Left renal pelvis (tissue), 4 donors: ENCODE measurements at places on chromosomes 5 and 9.
A peak's percentile ranks its signal among the peaks of the same experiment; 100 is the strongest.

DNA sequence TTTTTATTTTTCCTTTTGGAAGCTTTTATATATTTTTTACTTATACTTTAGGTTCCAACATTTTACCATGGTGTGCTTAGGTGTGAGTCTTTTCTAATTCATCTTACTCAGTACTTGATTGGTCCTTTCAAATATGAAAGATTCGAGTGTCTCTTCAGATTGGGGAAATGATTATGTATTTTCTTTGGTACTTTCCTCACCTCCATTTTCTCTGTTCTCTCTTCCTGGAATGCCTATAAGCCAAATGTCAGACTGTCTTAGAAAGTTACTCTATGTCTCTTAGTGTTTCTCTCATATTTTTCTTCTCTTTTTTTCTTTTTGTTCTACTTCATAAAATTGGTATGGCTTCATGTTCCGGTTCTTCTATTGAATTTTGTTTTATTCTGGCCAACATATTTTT, 119.6 kb upstream of the SV2C start:
- no peak for DNase-seq

DNA sequence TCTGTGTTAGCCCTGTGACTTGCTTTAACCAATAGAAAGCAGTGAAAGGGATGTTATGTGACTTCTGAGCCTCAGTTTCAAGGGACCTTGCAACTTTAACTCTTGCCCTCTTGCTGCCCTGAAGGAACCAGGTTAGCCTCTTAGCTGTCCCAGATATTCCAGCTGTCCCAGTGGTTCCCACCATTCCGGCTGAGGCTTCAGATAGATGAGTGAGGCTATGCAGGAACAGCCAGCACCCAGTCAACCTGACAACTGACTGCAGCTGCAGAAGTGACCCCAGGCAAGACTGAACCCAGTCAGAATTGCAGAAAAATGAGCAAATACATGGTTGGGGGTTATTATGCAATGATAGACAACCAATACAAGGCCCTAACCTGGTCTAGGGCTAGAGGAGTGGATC, 10.4 kb upstream of the CDC23 start:
- no peak for DNase-seq

DNA sequence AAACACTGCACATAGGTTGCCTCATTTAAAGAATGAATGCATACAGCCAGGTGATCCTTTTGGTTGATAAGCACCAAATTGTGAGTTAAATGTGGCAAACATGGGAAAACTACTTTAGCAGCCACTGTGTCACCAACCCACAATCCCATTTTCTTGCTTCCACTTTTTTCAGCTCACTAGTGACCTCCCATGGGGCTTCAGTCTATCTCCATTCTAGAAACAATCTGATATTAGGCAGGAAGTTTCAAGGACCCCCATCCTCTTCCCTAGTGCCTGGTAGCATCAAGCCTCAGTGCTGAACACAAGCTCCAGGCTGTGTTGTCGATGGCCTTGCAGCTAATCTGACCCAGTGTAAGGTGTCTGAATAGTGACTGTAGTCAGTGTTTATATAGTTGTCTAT, 66.2 kb downstream of the PLPPR1 start:
- no peak for DNase-seq

GRCh38 chr5:174347183-174347582, 301.7 kb downstream of the NSG2 start:
- no peak for DNase-seq

- DNase-seq: no peak
These were observed 111.8 kb upstream of the IER5L start for GRCh38 chr9:129289883-129290282.

- no peak for DNase-seq
These were observed 611.5 kb downstream of the ZNF608 start for GRCh38 chr5:124134941-124135340.

DNA sequence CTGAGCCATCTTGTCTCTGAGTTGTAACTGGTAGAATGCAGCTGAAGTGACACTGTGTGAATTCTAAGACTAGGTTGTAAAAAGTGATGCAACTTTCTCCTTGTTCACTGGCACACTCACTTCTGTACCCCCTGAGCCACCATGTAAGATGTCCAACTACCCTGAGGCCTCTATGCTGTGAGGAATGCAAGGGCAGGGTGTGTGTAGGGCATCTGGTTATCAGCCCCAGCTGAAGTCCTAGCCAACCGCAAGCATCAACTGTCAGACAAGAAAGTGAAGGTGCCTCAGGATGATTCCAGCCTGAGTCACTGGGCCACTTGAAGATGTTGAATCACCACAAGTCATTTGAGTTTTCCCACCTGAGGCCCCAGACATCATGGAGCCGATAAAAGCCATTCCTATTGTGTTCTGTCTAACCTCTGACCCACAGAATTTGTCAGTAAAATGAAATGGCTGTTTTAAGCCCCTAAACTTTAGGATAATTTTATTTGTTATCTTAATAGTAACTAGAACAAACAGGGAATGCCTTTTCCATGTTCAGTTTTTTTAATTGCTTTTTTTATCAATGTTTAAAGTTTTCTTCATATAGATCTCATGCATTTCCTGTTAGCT, 18.7 kb upstream of the RHOBTB3 start:
- no peak for DNase-seq

GRCh38 chr9:38158628-38159027, 89.6 kb upstream of the SHB start:
- no peak for DNase-seq

DNA sequence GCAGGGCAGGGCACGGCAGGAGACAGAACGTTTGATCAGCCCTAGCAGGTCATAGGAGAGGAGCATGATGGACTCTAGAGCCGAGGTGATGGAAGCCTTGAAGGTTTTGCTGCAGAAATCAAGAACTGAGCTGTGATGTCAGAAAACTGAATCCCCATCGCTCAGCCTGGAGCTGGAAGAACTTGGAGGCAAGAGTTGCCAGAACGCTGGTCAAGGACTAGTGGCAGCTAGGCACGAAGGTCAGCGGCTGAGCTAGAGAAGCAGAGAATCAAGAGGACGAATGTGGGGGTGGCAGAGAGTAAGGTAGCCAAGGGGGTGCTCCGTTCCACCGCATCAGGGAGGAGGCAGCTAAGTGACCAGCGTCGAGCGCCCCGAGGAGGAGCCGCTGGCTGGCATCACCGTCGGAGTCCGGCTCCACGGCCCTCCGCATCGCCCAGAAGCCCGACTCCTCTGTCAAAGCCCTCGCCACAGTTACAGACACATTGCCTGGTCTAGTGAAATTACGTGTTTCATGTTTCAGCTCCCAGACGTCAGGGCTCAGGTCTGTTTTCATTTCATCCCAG, 1.2 kb upstream of the GALNT10 start:
- no peak for DNase-seq

GRCh38 chr5:103472265-103472664, 90.3 kb downstream of the NUDT12 start:
- DNase-seq: no peak

GRCh38 chr5:133827011-133827410, 141.4 kb downstream of the C5orf15 start:
- DNase-seq: no peak

- no peak for DNase-seq
These were observed 23.4 kb downstream of the C9orf50 start for GRCh38 chr9:129597355-129598088.

GRCh38 chr5:56409331-56410190, 176.4 kb upstream of the ANKRD55 start:
- no peak for DNase-seq

GRCh38 chr9:83466351-83466750, 71.8 kb downstream of the FRMD3 start:
- DNase-seq: no peak

- no peak for DNase-seq
These were observed 19.2 kb upstream of the PLIN2 start for GRCh38 chr9:19146441-19147024.

DNA sequence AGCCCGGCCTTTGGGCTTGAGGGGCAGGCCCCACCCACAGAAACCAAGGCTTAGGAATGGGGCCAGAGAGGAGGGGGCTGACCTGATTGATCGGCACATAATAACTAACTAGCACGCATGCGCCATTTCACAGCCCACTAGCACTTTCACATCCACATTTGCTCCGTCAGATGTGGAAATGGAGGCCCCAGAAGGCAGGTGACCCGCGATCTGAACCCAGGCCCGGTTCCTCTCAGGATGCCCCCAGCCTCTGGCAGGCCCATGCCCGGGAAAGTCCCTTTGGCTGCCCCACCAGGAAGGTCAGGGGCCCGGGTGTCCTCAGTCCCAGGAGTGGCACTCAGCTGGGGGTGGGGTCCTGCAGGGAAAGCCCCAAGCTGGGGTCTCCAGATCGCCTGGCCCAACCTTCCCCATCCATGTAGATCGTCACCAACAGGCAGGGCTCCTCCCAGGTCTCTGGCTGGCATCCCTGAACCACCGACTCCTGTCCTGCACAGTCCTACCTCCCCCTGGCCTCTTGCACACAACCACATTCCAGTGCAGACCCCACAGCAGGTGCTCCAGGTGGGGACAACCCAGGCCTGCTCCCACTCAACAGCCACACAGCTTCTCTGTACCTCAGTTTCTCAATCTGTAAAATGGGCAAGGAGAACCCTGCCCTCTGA, 46.7 kb downstream of the VAV2 start:
- no peak for DNase-seq

DNA sequence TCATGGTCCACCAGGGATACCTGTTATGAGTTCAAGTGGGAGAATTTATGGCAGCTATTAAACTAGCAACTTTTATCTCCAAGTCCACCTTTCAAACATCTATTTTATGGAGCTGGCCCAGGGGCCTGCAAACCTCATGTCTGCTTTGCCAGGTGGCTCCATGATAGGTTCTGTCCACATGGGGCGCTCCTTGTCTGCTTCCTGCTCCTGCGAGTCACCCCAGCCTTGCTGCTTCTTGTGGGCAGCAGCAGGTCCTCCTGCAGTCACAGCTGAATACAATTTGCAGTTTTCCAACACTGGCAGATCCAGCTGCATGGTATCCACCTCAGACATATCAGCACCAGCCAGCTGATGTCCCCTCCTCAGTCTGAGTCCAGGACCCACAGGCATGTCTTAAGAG, 39.6 kb upstream of the FRRS1L start:
- no peak for DNase-seq

DNA sequence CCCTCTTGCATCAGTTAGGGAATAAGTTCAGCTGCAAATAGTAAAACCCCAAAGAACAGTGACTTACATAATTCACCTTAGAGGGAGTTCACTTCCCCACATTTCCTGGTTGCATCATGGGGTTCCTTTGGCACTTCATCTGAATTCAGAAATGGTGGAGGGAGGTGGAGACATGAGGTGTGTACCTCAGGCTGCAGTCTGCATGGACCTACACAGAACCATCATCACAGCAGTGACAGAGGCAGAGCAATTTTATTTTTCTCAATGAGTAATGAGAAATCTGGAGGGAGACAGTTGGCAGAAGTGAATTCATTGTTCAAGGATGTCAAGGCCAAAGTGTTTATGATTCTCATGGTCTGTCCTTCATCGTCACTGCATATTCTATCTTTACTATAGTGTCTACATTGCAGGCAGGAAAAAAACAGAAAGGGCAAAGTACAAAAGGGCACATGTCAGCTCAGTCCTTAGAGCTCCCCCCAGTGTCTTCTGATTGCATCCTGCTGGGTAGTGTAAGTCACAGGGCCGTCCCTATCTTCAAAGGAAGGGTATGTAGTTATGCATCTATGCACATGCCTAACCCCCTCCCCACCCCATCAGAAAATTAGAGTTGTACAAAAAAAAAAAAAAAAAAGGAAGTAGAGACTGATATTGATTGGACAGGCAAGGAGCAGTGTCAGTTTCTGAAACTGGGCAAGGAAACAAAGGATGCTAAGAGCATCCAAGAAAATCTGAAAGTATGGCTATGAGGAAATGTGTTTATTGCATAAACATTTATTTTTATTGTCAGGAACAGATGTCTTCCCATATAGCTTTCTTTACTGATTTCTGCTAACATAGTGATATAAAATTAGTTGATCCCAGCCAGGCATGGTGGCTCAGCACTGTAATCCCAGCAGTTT, 132.7 kb upstream of the APC start:
- no peak for DNase-seq

DNA sequence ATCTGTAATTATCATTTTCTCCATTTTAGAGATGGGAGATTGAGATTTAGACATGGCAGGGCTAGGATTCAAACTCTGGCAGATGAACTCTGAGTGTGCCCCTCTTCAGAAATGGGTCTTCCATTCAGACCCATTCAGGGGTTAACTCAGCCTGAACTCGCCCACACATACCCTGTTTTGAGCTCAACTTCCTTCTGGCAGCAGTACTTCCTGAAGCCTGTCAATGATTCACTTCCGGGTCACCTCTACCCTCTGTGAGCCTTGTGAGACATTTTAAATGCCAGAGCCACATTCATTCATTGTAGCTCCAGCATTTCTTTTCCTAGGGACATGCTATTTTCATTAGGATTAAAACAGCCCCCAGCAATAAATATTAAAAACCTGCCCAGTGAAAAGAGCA, 209.3 kb upstream of the SLC24A2 start:
- no peak for DNase-seq

GRCh38 chr5:81302596-81302995, 1.2 kb downstream of the ZCCHC9 start:
- DNase-seq: no peak

- DNase-seq: no peak
These were observed 13.2 kb downstream of the PTGS1 start for GRCh38 chr9:122383992-122384461.

DNA sequence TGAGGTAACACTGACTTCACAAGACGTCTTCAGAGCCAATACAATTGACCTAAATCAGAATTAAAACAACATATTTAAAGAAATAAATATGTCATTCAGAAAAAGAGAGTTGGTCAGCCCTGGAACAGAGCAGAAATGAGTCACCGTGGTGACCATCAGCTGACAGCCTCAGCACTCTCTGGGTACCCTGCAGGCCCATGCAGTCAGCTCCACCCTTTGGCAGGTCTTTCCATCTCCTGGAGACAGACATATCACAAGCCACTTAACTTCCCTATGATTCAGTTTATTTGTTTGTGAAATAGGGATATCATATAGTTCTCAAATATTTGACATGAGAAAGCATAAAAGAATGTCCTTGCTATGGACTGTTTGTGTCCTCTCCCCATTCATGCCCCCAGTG, 151.6 kb upstream of the MEF2C start:
- no peak for DNase-seq

- no peak for DNase-seq
These were observed 85.7 kb upstream of the FBXW11 start for GRCh38 chr5:172091956-172092732.

- no peak for DNase-seq
These were observed 222.7 kb downstream of the NR3C1 start for GRCh38 chr5:143180751-143181150.

GRCh38 chr9:36306471-36307306, 48.4 kb upstream of the GNE start:
- DNase-seq: no peak

- no peak for DNase-seq
These were observed 16.9 kb downstream of the SEMA6A start for GRCh38 chr5:116557669-116558271.

GRCh38 chr9:110623462-110624025, 44.0 kb upstream of the SVEP1 start:
- DNase-seq: peak; percentile 45

GRCh38 chr9:120892748-120893610, 16.0 kb upstream of the PHF19 start:
- DNase-seq: no peak
